ENCODE measurements at places on chromosomes 4 and X.

DNA sequence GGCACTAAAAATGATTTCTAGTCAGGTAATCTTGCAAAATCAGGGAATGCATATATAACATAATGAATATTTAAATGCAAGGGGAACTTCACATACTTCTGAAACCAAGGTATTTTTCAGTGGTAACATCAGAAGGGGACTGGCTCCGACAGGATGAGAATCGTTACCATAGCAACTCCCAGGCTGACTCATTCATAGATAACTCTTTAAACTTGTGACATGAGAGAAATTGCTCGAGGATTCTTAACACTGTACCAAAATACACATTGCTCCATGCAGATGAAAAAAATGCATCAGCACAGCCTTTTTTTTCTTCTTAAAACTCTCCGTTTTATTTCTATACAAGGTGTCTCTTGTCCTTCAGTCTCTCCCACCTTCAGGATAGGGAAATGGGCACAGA, 114.3 kb downstream of the GABRB1 start:
- no peak for DNase-seq

- no peak for DNase-seq
Measured at GRCh38 chrX:132470831-132471230, 18.0 kb downstream of the MBNL3 start.

- no peak for DNase-seq
Measured at GRCh38 chr4:137090951-137091350, 441.3 kb downstream of the PCDH18 start.

GRCh38 chr4:55887594-55887993, 34.1 kb downstream of the EXOC1 start:
- no peak for DNase-seq

DNA sequence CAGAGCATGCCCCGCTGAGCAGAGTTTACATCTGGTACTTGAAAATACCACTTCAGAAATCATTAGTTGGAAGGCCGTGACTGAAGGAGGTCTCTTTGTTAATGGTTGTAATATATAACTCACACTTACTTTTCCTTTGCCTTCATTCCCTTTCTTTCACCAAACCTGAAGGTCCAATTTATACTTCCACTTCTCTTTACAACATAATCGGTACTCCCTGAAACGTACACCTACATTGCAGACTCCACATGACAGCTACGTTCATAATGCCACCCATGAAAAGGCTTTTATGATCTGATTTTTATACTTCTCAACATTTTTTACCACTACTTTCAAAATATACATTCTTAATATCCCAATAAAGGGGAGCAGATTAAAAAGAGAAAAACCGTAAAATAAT, 298.7 kb downstream of the C4orf33 start:
- DNase-seq: no peak

GRCh38 chr4:107148904-107149303, 112.8 kb upstream of the DKK2 start:
- DNase-seq: no peak

GRCh38 chrX:124548571-124548970, 202.2 kb downstream of the SH2D1A start:
- no peak for DNase-seq

Data from activated CD4-positive, alpha-beta T cell treated with anti-CD3 and anti-CD28 coated beads for 48 hours (primary cell).